ENCODE measurements at places on chromosomes 16 and 17.

GRCh38 chr17:11871773-11872172, 125.5 kb downstream of the ZNF18 start:
- DNase-seq = no peak

DNA sequence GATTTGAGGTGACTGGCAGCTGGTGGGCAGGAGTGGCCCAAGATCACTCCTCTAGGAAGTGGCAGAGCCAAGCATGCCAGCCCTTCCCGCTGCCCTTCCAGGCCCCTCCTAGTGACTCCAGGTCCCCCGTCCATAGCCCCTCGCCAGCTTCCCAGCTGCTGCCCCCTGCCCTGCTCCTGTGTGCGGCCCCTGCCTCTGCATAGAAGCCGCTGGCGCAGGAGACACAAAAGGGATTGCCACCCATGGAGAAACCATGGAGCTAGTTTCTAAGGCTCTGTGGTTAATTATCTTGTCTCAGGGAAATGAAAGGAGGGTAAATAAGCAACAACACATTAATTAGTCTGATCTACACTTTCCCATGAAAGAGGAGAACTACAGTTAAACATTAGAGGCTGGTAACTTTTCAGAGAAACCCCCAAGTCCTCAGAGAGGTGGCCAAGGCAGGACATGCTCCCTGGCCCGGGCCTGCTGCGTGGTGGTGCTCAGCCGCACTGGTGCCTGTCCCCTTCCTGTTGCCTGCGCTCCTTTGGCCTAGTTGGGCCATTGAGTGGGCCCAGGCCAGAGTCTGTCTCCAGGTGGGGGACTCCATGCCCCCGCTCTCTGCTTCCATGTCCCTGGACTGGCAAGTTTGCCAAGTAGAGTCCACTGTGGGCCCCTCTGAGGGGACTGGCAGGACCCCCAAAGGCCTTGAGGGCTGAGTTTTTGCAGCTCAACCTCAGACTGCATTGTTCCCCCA, 65.2 kb downstream of the PRMT7 start:
- no peak for DNase-seq

- no peak for DNase-seq
Measured at GRCh38 chr16:71229344-71229743, 1.2 kb downstream of the HYDIN start.

- no peak for DNase-seq
Measured at GRCh38 chr16:87556941-87557459, 45.3 kb upstream of the JPH3 start.

GRCh38 chr17:19569785-19570543, 36.3 kb downstream of the SLC47A1 start:
- no peak for DNase-seq

GRCh38 chr16:75742424-75743047, 16.2 kb upstream of the CPHXL start:
- DNase-seq = no peak

DNA sequence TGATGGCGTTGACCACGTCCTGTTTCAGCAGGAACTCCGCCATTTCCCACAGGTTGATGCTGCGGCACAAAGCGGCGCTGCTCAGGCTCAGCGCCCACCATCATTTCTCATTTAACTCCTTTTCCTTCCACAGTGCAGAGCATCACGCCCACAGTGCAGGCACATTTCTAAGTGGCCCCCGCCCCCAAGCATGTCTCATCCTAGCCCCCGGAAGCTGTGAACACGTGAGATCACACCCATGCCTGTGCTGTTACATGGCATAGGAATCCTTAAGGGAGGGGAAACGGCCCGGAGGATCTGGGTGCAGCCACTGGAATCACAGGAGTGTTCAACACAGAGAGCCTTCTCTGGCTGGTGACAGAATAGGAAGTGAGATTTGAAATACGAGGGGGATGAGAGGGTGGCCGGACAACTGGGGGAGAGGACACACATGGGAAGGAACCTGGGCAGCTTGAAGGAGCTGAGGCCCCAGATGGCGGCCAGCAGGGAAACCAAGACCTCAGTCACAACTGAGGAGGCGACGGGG, 4.7 kb downstream of the NAGPA start:
- DNase-seq = no peak

GRCh38 chr16:66701026-66701425, 4.5 kb upstream of the CMTM4 start:
- peak; percentile 56 for DNase-seq

GRCh38 chr16:24858219-24859041, 12.7 kb downstream of the SLC5A11 start:
- peak; percentile 31 for DNase-seq

GRCh38 chr17:27157297-27157696, 136.6 kb upstream of the WSB1 start:
- no peak for DNase-seq

GRCh38 chr16:30896261-30896888, at the start of gene CTF1:
TSS of gene CTF1 (plus strand) at chr16:30896614. CDS start at chr16:30896644, 30 bp downstream.
- no peak for DNase-seq

DNA sequence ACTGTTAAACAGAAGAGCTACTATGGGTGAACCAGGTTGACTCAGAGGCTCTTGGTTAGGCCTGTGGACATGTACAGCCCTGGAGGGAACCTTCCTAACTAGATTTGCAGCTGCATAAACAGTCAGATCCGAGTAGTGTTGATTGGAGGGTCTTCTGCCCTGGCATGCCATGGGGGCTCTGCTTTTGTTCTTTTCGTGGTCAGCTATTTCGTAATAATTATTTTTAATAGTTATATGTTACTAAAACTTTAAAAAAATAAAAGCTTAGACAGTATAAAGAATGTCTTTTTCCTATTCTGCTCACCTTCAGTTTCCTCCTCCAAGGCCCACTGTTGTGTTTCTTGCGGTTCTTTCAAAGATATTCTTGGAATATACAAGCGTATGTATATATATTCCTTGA, 67.4 kb upstream of the CLEC18A start:
- no peak for DNase-seq

DNA sequence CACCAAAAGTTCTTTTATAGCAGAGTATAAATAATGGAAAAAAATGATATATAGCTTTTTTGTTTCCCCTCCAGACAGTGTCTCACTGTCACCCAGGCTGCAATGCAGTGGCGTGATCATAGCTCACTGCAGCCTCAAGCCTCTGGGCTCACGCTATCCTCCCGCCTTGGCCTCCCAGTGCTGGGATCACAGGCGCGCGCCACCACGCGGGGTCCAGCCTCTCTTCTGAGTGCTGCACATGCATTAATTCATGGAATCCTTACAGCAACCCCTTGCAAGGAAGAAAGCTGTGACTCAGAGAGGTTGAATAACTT, 18.0 kb upstream of the ZNF629 start:
- no peak for DNase-seq

DNA sequence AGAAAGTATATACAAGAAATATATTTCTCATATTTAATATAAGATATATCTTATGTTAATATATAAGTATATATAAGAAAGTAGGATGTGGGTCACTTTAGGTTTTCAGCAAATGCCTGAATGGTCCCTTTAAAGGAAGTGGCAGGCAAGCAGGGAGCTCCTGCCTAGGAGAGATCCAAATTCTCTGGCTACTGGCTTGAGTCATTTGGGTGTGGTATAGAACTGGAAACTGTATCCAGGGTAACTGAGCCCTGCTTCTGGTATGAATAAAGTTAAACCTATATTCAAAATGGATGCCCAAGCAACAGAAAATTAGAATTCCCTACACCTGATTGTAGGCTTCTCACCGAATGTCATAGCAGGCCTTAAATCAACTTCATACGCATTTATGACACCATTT, 144.4 kb downstream of the ZNF18 start:
- DNase-seq = no peak

GRCh38 chr16:87687126-87687910, 78.5 kb downstream of the KLHDC4 start:
- DNase-seq = no peak

DNA sequence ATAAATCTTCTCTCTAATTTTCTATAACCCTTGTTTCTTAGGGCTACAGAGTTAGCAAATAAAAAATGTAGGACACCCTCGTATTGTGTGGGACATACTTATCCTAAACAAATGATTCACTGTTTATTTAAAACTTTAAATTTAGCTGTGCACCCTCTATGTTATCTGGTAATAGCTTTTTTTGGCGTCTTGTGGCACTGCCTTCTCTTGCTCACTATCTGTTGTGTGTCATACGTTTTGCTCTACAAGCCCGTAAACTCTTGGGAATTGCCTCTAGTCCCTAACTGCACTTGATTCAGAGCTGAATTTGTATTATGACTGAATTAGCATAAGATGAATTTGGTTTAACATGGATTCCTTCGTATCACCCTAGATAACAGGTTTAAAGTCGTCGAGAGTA, 144.3 kb upstream of the MYOCD start:
- DNase-seq = no peak

DNA sequence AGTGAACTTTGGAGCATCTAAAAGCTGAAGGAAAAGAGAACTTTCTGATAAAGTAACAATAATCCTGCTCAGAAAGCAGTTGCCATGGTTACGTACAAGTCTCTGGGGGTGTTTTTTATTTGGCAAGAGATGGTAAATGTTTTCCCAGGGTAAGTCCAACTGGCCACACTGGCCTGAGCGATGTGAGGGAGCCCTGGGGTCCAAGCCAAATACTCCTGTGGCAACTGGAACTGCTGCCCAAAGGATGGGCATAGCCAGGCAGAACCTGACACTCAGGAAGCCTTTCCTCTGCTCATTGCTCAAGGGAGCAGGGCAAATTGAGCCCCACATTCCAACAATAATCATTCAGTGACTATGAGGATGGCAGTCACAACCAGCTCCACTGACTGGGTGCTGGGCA, 26.8 kb upstream of the WSCD1 start:
- no peak for DNase-seq

Measured in inflammatory macrophage treated with lipopolysaccharide for 1 hour (primary cell).